ENCODE measurements at places on chromosomes 13 and 19. TPM values are rescaled to one million over a fixed set of nuclear protein-coding genes. Genes with fewer than 3 reads are reported as not detected.

DNA sequence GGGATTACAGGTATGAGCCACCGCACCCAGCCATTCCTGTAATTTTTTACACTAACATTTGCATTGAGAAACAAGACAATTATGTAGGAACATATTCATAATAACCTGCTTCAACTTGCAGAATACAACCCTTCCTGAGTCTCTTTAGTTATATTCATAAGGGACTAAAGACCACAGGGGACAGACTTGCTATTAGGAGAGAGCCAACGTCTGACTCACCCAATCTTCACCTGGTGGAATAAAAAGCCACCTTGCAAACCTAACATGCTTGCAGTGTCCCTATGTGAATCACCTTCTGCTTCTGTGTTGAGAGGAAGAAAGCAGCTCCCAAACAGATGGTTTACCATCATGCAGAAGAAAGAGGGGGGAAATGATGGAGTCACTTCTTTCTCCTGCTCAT lies 456.1 kb downstream of the PCDH9 start:
- DNase-seq = no peak

GRCh38 chr13:49676581-49677298 lies 14.5 kb downstream of the EBPL start:
- no peak for DNase-seq

DOCK6 gene
- total RNA-seq = 24.5 TPM

DNA sequence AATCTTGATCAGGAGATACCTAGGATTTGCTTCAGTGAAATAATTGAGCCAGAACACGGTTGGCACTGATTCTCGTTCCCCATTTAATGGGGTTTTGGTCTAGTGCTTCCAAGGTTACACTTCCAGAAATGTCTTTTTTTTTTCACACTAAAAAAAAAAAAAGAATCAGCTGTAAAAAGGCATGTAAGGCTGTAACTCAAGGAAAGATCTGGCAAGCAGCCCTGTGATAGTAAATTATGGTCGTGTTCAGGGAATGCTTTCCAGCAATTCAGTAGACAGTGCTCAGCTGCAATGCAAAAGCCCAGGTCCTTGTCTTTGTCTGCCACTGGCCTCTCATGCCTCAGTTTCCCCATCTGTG lies 27.2 kb upstream of the NDUFS7 start:
- no peak for DNase-seq

FBXO17 gene
- 29.9 TPM for total RNA-seq

ZNF420 gene
- total RNA-seq = 13.7 TPM

HCN2 gene
- total RNA-seq = 15.7 TPM

- DNase-seq = peak; percentile 88
Observed at GRCh38 chr19:6021878-6022569, 44.1 kb upstream of the RANBP3 start.

DNA sequence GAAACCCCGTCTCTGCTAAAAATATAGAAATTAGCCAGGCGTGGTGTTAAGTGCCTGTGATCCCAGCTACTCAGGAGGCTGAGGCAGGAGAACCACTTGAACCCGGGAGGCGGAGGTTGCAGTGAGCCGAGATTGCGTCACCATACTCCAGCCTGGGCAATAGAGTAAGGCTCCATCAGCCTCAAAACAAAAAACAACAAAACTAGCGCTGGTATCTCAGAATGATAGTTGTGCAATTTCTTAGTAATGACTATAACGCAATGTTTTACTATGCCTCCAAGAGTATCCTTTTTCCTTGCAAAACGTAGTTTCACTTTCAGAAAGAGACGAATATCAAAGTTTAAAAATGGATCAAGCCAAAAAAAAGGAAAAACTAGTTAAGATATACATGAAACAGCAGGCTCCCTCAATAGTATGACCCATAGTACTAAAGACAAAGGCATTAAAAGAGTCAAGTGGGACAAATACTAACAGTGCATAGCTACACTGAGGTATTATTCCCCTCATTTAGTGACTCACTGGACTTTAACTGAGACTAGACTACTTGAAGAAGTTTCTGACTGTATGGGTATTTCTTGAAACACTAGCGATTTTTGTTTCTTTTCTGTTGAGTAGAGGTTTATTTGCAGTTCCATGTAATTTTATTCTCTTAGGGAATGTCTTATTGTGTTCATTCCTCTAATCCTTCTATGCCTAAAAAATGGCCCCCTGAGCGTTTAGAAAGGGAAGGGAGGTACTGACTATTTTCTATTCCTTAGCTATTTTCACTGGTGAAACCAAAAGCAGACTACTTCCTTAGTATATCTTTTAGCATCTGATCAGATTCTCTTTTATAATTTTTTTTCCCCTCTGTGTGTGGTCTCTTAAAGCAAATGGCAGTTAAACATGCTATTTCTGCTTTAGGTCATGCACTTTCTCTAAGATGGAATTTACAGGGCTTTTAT lies 10.4 kb upstream of the ITM2B start:
- no peak for DNase-seq

RNF17 gene
- not detected for total RNA-seq

DNA sequence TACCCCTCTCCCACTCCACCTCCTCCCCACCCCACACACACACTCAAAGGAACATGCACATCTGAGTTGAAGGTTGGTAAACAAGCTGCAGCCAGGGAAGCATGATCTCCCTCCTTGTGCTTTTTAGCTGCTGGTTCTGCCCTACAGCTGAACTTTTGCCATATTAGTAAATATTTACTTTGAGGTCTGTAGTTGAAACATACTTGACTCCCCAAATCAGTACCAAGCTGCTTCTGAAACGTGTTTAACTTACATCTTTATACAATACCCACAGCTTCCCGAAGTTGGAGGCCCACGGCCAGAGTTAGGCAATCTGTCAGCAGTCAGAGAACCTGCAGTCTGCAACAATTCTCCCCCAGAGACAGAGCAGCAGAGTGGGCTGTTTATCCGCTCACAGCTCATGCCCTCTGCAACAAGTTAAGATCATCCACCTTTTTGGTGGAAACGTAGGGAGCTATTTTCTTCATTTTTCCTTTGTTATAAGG lies 1.5 kb upstream of the PCDH20 start:
- DNase-seq = no peak

HIPK4 gene
- 0.15 TPM for total RNA-seq

GRCh38 chr13:31179754-31180153 lies 18.1 kb upstream of the HSPH1 start:
- no peak for DNase-seq

DNA sequence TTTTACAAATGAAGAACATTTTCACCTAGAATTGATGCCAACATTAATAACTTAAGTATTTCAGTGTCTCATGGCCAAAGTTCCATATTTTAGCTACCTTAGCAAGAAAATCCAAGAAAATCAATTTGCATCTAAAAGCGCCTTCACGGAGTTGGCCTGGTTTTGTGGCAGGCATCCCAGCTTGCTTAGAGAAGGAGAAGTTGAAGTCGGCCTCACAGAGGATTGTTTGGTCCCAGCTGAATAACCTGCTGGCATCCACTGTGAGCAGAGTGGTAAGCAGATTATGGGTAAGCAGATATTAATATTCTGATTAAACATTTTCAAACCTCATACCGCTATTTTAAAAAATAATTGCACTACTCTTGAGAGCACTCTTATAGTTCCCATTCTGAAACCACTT lies 62.3 kb upstream of the STARD13 start:
- DNase-seq = no peak

RNF225 gene
- total RNA-seq = 0.60 TPM

SBNO2 gene
- total RNA-seq = 46.9 TPM

DNA sequence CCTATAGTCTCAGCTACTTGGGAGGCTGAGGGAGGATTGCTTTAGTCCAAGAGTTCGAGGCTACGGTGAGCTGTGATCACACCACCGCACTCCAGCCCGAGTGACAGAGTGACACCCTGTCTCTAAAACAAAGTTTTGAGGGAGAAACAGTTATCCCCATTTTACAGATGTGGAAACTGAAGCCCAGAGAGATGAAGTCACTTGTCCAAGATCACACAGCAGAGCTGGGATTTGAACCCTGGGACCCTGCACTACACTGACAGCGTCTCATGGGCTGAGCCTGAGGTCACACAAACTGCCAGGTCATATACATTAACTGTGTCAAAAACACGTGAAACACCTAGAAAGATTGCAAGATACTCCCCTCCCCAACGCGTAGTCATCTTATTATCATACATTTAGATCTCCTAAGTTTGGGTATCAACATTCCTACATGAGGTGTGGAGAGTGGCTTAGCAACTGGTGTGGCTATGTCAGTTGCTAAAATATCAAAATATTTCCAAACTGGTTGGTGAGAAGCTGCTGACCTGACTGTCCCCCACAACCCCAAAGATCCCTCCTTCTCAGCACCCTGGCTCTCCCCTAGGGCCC lies 8.2 kb downstream of the FCGBP start:
- no peak for DNase-seq

GRCh38 chr19:56080669-56081401 lies 40.3 kb downstream of the ZNF787 start:
- DNase-seq = peak; percentile 85

GRCh38 chr13:101490406-101491015 lies 38.0 kb downstream of the ITGBL1 start:
- DNase-seq = peak; percentile 82

GRCh38 chr13:72121466-72121865 lies 254.5 kb upstream of the DACH1 start:
- no peak for DNase-seq

TEX101 gene
- total RNA-seq = not detected

DNA sequence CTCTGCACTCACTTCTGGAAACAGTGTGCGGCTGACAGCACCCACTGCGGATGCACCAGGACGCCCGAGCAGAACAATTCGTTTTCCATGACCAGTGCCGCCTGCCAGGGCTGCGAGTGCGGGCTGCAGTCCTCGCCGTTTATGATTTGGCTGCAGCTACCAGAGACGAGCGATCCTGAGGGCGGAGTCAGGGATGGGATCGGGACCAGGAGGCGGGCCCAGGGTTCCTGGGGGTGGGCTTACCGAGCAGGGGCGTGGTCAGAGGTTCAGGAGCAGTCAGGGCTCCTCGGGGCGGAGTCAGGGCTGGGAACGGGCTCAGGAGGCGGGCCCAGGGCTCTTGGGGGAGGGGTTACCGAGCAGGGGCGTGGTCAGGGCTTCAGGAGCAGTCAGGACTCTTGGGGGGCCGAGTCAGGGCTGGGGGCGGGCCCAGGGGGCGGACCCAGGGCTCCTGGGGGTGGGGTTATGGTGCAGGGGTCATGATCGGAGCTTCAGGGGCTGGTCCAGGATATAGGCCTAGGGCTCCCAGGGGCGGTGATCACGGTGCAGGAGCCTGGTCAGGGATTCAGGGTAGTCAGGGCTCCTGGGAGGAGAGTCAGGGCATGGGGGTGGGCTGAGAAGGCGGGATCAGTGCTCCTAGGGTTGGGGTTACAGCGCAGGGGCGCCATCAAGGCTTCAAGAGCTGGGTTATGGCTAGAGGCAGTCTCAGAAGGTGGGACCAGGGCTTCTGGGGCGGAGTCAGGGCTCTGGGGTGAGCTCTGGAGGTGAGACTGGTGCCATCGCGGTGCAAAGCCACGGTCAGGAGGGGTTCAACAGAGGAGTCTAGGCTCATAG lies 1.7 kb downstream of the KLK4 start:
- peak; percentile 90 for DNase-seq

DNA sequence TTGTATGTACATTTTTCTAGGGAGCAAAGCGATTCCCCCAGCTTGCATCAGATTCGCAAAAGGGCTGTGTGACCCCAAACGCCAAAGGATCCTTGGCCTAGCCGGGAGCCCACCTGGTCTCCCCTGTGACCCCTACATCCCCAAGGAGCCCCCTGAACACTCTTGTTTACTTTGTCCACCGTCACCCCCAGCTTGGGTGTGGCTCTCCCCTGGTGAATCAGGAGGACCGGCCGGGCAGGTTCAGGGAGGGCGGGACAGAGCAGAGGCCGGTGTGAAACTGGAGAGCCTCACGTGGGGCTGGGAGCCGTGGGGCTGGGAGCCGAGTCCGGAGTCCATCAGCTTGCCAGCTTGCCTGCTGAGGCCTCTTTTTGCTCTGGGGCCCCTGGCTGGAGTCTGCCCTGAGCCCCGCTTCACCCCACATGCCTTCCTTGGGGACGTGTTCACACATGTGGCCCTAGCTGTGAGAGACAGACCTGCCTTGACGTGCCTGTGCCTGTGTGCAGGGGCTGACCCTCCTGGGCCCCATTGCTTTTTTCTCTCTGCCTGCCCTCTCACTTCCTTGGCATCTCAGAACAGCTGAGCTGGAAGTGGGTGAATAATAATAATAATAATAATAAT lies 2.0 kb downstream of the ITPKC start:
- DNase-seq = no peak

DNA sequence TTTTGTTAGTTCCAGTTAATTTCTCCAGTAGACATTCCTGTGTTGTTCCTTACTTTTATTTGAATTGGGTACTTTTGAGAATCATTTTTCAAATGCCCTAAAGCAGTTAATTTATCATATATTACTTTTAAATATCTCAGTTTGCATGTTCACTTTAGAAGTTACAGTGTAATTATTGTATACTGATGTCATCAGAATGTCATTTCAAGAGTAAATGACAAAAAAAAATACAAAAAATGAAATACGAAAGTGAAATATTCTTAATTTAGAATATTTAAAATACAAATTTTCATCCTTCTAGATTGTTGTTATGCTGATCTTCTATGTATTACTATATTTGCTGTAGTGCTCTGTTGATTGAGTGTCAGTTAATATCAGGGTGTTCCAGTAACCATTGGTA lies 114.2 kb downstream of the PAN3 start:
- DNase-seq = no peak

DNAAF3 gene
- total RNA-seq = 4.2 TPM

PLIN5 gene
- 6.8 TPM for total RNA-seq

PSPN gene
- total RNA-seq = 3.4 TPM

DNA sequence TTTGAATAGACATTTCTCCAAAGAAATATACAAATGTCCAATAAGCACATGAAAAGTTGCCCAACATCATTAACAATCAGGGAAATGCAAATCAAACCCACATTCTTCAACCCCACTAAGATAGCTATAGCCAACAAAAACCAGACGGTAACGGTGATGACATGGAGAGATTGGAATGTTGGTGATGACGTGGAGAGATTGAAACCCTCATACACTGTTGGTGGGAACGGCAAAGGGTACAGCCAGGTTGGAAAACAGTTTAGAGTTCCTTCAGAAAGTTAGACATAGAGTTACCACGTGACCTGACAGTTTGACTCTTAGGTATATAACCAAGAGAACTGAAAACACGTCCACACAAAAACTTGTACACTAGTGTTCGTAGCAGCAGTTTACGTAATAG lies 48.1 kb downstream of the TNFRSF19 start:
- DNase-seq = peak; percentile 41

- DNase-seq = peak; percentile 52
Observed at GRCh38 chr19:13804830-13805683, 9.8 kb downstream of the ZSWIM4 start.

GRCh38 chr13:98977568-98978265 lies at the start of gene DOCK9:
TSS of gene DOCK9 (minus strand) at chr13:98978064. CDS start at chr13:98977909, 155 bp downstream.
- DNase-seq = no peak

RXFP2 gene
- total RNA-seq = not detected

DNA sequence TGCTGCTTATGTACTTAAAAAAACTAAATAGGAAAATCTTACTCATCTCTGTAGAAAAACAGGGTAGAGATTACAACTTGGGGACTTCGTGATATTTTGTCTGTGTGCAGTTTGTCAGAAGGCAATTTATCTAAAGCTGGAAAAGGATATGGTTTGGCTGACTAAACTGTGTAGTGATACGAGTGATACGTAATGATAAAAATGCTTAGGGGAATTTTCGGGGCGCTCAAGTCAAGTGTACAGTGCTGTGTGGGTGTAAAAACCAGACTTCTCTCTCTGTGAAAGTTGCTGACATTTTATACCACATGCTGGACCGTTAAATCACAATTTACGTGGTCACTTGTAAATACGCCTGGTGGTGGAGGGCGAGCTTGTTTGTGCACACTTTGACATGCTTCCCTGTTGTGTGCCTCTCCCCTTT lies 221.7 kb downstream of the KCNRG start:
- DNase-seq = no peak

USHBP1 gene
- total RNA-seq = not detected

CEACAM16 gene
- total RNA-seq = not detected

GRCh38 chr19:982567-983170 lies 1.5 kb upstream of the WDR18 start:
- DNase-seq = peak; percentile 70
